ENCODE measurements at places on chromosomes 7 and 10.
A peak's percentile ranks its signal among the peaks of the same experiment; 100 is the strongest.

- DNase-seq, result no peak
These were observed 20.3 kb downstream of the SLIT1 start for GRCh38 chr10:97165499-97165898.

DNA sequence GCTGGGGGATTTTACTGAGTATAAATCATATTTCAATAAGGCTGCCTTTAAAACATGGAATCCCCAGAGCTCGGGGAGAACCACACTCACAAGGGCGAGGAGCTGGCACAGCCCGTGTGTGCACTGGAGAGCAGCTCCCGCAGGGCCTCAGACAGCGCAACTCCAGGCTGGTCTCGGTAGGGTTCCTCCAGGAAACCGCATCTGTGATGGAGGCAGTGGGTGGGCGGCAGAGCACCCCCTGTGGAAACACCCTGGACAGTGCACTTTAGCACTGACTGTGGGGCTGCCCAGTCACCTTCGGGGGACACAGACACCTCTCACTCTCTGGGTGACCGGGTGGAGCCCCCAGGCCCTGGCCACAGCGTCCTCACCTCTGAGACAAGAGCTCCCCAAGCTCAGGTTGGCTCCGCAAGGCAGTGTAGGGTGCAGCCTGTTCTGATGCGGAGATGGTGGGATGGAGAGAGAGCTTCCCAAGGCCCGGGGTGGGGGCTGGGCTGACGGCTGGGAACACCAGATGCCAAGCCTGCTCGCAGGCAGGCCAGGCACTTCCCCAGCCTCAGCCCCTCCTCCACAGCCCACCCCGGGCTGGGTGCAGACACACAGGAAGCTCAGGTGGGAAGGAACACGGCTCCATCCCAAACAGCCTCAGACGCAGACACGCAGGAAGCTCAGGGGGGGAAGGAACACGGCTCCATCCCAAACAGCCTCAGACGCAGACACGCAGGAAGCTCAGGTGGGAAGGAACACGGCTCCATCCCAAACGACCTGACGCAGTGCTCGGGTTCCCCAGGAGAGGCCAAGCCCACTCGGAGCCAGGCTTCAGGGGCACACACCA is 224.4 kb downstream of the MAD1L1 start:
- DNase-seq, result no peak

DNA sequence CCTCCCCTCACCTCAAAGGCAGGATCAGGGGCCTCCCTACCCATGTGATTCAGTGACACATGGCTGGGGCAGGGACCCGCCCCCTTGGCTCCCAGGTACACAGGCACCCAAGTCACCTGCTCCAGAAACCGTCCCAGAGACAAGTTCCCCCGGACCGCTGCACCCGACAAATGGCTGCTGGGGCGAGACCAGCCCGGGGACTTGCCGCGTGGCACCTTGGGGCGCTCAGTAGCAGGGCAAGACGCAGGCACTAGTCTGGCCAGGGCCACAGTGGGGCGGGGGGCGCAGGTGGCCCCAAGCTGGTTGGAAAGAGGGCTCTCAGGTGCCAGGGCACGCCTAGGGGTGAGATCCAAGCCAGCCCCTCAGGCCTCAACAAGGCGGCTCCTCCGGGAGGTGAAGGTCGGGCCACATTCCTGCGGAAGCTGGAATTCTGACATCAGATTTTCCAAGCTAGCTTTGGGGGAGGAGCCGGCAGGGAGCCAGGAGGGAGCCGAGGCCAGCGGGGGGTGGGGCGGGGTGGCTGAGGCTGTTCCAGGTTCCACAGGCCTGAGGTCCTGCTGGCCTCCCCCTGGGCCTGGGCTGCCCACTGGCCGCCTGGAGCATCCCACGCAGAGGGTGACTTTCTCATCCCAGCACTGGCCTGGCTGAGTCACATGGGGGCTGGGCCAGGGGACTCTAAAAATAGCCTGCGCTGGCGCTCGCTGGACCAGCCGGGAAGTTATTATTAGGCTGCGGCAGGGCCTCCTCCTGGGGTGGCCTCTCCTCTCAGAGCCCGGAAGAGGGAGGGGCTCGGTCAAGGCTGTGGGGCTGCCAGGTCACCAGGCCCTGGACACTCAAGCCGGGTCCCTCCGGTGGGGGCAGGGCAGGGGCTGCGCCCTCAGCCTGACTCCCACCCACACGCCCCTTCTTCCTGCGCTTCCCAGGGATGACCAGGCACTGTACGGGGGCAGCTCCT is 20.5 kb upstream of the INPP5A start:
- DNase-seq, result peak; percentile 95

DNA sequence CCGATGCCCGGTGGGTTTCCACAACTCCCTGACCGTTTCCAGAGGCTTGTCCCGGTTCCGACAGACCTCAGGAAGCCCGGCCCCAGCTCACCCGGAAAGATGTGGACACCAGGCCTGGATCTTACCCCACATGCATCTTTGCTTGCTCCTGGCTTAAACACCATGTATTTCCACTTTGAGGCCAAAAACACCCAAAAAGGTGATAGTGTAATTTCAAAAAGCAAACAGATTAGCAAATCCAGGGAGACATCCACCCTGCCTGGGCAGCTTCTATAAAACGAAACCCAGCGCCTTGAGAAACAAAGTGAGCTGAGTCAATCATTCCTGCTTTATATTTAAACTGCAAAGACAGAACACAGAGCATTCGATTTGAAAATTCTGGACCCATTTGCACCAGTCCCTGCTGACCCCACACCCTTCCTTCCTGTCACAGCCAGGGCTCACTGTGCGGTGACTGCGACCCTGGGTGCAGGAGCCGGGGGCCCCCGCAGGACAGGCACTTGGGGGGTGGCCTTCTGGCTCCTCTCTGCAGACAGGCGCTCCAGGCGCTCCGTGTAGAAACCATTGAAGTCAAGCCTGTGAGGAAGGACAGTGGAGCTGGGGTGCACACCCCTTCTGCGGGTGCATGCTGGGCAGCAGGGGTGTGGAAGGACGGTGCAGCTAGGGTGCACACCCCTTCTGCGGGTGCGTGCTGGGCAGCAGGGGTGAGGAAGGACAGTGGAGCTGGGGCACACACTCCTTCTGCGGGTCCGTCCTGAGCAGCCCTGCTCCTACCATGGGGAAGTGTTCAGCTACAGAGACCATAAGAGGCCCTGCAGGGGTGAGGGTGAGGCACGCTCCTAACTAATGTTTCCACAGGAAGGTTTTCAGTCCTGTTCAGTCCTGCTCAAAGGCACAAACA is 2.9 kb upstream of the ADAM8 start:
- DNase-seq, result no peak

GRCh38 chr10:47309408-47310089 is 9.6 kb downstream of the GDF10 start:
- no peak for DNase-seq

Data from kidney capillary endothelial cell (primary cell).